ENCODE measurements at places on chromosomes 2 and 18.
A peak's percentile ranks its signal among the peaks of the same experiment; 100 is the strongest.

DNA sequence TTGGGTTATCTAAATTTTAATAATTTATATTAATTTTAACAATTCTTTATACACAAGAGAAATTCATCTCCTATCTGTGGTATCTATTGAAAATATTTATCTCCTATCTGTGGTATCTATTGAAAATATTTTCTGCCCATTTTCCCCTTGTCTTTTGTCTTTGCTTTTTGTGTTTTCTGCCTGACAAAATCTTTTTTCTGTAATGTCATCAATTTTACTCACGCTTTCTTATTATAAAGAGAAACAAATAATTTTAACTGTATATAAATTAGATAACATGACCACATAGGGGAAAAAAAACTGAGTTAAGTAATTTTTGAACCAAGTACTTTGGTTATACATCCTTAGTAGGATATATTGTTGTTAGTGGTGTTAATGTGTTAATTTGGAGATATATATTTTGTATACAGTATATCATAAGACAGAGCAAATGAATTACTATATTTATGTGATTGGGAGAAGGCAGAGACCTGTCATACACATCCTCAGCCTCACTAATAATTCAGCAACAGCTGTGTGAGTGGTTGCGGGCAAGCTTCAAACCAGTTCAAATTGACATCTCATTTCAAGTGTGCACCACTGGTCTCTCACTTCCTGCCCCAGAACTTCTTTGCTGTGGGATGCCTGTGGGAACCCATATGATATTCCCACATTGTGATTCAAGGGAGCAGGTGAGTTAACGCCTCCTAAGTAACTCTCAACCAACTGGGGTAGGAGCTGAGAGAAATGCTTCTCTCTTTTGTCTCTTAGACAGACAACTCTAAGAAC, 292.4 kb downstream of the SP3 start:
- DNase-seq = peak; percentile 12

DNA sequence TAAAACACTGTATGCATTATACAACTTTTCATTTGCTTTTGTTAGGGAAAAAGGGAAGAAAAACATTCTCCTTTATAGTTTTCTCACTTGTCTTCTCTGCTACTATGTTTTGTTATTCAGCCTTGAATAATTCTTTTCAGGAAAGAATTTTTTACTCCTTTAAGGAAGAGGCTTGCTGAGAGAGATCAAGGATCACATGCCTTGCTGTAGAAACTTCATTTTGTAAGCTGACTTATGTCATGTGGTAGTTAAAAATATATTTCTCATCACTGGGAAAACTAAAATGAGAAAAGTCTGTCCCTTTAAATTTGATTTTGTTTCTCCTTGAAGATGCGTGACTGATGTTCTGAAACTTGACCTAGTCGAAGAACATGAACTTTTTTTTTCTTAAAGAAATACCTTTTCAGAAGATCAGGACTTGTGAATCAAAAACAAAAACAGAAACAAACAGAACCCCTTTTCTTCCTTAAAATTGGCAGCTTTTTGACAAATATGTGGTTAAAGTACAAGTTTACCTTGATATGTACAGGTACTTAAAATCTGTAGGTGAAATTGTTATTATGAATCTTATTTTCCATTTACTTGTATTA, 145.1 kb downstream of the COMMD1 start:
- DNase-seq = no peak

DNA sequence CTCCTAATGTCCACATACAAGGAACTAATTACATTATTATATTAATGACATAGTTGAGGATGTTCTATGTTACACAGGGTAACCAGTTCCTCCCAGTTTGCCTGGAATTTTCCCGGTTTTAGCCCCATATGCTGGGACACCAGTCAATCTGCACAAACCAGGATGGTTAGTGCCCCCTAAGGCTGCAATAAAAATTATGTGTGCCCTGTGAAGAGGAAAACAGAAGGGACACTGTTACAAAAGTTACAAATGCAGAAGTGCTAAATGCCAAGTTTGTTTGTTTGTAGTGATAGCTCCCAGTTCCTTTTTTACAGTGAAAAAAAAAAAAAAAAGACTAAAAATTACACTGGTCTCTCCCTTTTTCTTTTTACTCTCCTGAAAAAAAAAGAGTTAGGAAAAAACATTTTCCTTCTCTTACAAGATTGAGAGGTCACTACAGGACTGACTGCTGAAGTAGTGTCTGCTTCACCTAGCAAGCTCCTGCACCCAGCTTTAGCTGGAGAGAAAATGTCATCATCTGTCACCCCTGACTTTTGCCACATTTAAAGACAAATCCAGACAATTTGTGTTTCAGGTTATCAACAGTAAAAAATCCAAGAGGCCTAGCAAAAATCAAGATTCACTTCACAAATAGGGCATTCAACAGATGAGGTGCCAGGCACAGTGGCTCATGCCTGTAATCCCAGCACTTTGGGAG, 3.2 kb downstream of the ANKRD44 start:
- no peak for DNase-seq

DNA sequence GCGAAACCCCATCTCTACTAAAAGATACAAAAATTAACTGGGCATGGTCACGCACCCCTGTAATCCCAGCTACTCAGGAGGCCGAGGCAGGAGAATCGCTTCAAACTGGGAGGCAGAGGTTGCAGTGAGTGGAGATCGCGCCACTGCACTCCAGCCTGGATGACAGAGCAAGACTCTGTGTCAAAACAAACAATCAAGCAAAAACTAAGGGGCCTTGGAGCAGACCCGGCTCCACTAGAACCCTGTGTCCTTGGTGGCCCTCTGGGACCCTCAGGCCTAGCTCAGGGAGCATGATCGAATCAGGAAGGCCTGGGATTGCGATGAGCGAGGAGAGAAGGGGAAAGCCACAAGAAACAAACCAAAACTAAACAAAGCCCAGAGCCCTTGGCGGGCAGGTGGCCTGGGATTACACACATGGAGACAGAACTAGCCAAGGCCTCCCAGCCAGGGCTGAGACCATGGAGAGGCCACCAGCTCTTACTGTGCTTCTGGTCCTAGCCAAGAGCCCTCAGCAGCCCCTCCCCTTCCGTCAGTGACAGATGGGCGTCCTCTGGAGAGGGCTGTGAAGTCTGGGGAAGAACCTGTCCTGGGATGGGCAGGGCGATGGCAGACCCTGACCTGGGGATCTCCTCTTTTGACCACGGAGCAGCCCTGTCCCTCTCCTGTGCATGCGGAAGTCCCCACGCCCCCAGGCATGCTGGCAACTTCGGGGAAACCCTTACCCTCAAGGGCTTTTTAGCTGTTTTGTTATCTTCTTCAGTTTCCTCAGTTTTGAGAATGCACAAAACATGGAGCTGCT, 27.4 kb upstream of the CATIP start:
- DNase-seq = no peak

GRCh38 chr2:16058256-16058655, 117.9 kb downstream of the MYCN start:
- DNase-seq = no peak

- no peak for DNase-seq
Observed at GRCh38 chr2:207868855-207869596, 99.3 kb upstream of the FZD5 start.

DNA sequence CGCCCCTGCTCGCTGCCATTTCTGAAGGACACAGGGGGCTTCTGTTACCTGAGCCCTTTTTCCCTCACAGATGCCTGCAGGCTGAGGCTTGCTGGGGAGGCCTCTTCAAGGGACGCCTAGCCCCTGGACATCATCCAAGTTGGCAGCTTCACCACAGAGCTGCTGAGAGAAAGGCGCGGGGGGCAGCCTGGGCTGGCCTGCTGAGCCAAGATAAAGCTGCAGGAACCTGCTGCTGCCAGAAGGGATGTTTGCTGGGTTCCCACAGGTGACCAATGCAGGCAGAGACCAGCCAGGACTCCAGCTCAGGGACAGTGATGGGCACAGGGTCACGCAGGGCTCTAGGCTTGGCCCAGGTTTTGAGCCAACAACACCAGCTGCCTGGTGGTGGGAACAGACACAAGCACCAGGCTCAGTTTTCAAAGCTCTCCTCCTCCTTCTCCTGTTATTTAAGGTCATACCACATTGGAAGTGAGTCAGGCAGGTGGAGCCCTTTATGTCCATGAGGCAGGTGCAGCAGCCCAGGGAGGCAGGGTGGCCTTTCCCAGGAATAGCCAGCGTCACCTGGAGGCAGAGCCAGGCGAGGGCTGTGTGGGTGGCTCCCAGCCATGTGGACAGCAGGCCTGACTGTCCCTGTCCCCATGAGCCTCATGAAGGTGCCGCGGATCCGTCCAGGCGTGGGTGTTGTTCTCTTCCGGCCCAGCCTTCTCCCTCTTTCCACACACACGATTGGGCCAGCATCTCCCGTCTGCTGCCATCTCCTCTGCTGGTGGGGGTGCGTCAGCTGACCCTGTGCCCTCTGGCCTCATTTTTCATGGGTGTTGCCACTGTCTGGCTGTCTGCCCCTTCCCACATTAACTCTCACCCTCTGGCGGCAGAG, 515.5 kb upstream of the MYT1L start:
- DNase-seq = peak; percentile 95

- no peak for DNase-seq
Observed at GRCh38 chr2:12556762-12557161, 160.0 kb upstream of the TRIB2 start.

- peak; percentile 25 for DNase-seq
Observed at GRCh38 chr2:190036071-190036470, 26.5 kb downstream of the MSTN start.

DNA sequence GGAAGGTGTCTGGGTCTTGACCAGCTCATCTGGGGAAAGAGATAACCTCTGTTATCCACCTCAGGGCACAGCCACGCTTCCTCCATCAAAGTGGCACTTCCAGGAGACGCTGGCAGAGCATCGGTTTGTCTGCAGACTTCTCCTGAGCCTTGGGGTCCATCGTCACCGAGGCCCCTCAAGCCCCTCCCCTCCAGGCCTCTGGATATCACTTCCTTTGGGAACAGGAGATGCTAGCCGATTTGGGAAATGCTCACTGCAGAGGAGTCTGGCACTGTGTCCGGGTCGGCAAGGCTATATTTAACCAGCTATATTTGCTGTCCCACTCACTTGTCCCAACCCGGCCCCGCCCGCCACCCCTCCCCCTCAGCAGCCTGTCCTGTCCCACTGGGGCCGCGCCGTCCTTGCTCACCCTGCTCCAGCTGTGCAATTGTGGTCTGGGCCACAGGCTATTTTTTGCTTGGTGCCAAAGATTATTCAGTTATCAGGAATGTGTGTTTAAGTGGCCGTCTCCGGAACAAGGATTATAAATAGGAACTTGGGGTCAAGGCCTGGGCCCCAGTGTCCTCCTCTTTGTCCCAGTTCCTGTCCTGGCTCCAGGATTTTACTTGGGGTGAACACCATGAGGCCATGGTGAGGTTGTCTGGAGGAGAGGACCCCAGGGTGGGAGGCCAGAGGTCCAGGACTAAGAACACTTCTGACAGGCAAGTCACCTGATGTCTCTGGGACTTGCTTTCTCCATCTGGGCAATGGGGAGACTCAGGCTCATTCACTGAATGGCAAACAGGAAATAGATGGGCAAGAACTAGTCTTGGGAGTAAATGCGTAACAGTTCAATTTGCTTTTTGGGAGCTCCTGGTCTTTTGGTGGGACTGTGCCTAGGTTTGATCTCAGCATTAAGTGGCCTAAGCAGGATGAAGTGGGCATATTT, 263.6 kb downstream of the DYSF start:
- DNase-seq = no peak

DNA sequence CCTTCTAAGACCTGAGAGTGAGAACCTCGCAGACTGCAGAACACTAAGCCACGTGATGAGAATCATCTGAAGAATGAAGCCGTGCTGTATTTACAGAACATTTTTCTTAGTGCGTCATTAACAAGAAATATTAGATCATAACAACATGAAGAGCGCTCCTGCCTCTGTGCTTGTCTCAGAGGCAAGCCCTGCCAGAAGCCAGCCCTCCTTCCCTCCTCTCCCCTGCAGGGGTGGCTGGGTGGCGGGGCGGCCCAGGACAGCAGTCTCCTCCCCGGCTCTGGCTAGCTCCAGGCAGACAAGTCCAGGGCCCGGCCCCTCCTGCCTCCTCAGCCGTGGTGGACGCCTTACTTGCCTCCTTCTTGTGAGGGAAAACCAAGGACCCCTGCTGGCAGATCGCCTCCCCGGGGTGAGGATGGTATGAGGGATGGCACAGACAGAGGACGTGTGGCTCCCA, 262.7 kb downstream of the TWIST2 start:
- no peak for DNase-seq

- no peak for DNase-seq
Observed at GRCh38 chr2:239318151-239318611, 82.6 kb downstream of the HDAC4 start.

GRCh38 chr2:20235655-20236305, 10.8 kb upstream of the SDC1 start:
- no peak for DNase-seq

GRCh38 chr2:139099721-139100120, 319.5 kb upstream of the NXPH2 start:
- DNase-seq = no peak

DNA sequence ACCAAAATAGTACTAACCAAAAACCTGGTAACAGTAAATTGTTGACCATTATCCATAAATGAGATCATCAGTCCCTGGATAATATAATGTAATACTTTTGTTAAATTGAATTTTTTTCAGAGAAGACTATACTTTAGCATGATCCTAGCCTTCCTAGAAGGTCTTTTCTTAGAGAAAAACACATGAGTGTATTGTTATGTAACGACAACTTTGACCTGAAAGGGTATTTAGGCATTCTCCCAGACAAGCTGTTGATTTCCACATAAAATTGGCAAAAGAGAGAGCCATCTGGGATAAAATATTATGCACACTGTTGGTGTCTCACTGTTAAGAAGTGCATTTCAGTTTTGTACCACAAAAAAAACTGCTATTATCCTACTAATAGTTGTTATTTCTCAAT, 120.0 kb upstream of the MAPRE2 start:
- no peak for DNase-seq

DNA sequence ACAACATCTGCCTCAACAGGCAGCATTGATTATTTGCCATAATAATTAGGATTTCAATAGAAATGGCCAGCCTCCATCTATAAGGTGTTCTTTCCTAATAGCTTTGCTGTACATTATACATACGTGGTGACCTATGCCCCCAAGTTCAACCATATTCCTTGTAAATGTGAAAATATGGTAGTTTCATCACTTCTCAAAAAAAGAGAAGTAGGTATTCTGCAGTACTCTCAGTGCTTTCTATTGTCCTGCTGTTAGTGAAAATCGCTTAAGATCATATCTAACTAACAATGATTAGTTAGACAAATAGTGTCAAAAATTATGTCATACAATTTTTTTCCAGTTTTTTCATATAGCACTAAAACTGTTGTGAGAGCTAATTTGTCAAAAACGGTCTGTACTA, 79.6 kb downstream of the SLC4A10 start:
- no peak for DNase-seq

DNA sequence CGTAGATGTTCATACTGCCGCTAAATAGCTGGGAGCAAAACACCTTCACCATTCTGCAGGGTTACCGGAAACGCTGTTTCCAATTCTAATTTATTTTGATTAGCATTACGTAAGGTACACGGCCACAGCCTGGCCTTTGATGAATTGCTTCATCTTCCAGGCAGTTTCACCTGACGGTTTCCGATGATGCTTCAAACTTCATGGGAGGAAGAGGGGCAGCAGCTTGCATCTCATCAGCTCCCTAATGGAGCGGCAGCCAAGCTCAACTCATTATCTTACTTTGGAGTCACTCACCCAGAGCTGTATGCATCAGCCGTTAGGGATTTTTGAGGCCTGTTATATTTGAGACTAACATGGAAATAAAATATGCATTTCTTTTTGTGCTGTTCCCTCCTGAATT, 54.8 kb downstream of the TMEM18 start:
- no peak for DNase-seq

- DNase-seq = peak; percentile 20
Observed at GRCh38 chr2:191933307-191934105, 86.6 kb upstream of the CAVIN2 start.

- DNase-seq = no peak
Observed at GRCh38 chr2:145302886-145303285, 783.0 kb upstream of the ZEB2 start.

Measured in NCI-H446 treated with DMSO at 0.1 percent for 48 hours (cell line).